ENCODE measurements at places on chromosomes 3 and 15.

DNA sequence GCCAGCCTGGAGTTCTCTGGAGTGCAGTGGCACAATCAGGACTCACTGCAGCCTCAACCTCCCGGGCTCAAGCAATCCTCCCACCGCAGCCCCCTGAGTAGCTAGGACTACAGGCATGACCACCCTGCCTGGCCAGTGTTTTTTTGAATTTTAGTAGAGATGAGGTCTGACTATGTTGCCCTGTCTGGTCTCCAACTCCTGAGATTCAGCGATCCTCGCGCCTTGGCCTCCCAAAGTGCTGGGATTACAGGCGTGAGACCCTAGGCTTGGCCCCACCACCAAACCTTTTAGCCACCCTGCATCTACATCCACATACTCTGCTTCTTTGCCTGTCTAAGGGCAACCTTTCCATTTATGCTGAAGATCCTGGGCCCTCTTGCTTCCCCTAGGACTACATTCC is 4.4 kb downstream of the NUSAP1 start:
- DNase-seq, result no peak

- no peak for DNase-seq
Observed at GRCh38 chr3:2826453-2826852, 283.7 kb downstream of the IL5RA start.

GRCh38 chr3:138036572-138036971 is 26.6 kb downstream of the CLDN18 start:
- no peak for DNase-seq

- DNase-seq, result no peak
Observed at GRCh38 chr3:106457281-106458180, 588.7 kb upstream of the CBLB start.

GRCh38 chr15:91227766-91228165 is 127.7 kb downstream of the SV2B start:
- DNase-seq, result no peak

- DNase-seq, result no peak
Observed at GRCh38 chr3:81326245-81326644, 435.2 kb downstream of the GBE1 start.

DNA sequence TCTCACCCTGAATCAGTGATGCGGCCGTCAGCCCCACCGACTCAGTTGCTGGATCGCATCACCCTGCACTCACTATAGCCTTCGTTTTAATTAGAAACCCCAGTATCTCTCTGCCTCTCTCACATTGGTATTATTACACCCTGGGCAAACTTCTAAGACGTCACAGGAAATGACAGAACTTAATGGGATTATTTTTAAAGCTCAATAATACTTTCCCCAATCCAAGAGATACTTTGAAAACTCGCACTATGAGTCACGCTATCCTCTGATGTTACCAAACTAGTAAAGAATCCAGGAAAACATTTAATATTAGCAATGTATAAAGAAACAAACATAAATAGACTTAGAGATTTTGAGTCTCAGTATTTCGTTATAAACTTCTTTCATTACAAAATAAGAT is 36.6 kb downstream of the RUBCN start:
- no peak for DNase-seq

GRCh38 chr15:31528846-31529245 is 202.2 kb downstream of the KLF13 start:
- no peak for DNase-seq

- no peak for DNase-seq
Observed at GRCh38 chr3:39937315-39937714, 127.9 kb downstream of the MYRIP start.

DNA sequence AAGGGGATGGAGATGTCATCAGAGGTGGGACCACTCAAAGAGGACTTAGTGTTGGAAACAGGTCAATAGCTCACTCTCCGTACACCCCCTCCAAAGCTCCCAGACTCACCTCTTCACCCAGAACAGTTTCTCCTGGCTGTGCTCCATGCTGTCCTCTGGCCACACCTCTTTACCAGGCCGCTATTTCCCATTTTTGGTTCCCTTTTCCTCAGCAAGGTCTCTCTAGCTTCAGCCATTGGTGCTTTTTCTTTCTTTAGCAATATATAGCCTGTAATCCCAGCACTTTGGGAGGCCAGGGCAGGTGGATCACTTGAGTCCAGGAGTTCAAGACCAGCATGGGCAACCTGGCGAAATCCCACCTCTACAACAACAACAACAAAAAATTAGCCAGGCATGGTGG is 123.6 kb upstream of the SMAD3 start:
- no peak for DNase-seq

GRCh38 chr3:182342252-182342651 is 451.1 kb upstream of the ATP11B start:
- DNase-seq, result no peak

GRCh38 chr15:90686435-90687218 is 30.5 kb upstream of the BLM start:
- DNase-seq, result no peak

DNA sequence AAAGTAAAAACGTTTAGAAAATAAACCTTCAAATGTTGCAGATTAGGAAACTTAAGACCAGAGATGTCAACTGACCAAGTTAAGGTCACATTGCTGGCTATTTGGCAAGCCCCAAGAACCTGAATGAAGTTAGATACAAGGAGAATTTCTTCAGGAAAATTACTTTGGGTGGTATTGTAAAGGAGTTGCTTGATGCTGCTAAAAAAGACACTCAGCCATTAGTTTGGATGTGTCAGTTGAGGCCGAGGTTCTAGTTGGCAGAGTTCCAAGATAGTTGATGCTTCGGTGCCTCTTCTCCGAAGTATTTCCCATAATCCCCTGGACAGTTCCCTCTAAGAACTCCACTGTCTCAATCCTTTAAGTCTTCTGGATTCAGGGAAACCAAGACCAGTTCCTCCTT is 24.3 kb downstream of the SIAH2 start:
- no peak for DNase-seq

DNA sequence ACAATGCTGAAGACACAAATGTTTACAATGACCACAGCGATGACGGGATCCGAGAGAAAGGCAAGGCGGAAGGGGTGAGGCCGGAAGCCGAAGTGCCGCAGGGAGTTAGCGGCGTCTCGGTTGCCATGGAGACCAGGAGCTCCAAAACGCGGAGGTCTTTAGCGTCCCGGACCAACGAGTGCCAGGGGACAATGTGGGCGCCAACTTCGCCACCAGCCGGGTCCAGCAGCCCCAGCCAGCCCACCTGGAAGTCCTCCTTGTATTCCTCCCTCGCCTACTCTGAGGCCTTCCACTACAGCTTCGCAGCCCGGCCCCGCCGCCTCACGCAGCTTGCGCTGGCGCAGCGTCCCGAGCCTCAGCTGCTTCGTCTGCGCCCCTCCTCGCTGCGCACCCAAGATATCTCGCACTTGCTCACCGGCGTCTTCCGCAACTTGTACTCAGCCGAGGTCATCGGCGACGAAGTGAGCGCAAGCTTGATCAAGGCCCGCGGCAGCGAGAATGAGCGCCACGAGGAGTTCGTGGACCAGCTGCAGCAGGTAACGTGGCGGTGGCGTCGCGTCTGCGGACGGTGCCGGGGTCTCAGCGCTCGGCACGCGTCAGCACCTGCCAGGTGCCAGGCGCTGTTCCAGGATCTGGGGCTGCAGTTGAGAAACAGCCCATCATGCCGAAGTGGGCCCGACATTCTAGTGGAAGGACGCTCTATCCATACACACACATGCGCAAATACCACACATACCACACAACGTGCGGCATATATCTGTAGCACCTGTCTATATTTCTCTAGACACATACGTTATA is at the start of gene DLEC1:
Gene DLEC1 (plus strand): TSS at position 108 of the 798 bp plus-strand sequence. CDS start 18 bp downstream, at position 126.
- peak; percentile 63 for DNase-seq

DNA sequence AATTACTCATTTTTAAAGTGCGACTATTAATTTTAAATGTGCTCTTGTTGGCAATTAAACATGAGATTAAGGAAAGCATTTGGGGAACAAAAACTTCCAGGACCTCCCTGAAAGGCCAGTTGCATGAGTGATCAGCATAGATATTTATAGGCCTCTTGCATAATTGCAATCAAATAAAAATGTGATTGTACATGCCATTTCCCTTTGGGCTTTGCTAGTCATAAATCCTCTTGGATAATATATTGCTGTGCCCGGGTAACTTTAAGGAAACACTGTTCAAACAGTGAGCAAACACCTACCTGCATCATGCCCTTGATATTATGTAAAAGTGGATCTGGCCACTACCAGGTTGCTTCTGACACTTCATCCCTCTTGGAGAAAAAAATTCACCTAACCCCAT is 239.1 kb downstream of the MCTP2 start:
- DNase-seq, result no peak

- DNase-seq, result no peak
Observed at GRCh38 chr3:157330206-157330605, 106.4 kb upstream of the PTX3 start.

DNA sequence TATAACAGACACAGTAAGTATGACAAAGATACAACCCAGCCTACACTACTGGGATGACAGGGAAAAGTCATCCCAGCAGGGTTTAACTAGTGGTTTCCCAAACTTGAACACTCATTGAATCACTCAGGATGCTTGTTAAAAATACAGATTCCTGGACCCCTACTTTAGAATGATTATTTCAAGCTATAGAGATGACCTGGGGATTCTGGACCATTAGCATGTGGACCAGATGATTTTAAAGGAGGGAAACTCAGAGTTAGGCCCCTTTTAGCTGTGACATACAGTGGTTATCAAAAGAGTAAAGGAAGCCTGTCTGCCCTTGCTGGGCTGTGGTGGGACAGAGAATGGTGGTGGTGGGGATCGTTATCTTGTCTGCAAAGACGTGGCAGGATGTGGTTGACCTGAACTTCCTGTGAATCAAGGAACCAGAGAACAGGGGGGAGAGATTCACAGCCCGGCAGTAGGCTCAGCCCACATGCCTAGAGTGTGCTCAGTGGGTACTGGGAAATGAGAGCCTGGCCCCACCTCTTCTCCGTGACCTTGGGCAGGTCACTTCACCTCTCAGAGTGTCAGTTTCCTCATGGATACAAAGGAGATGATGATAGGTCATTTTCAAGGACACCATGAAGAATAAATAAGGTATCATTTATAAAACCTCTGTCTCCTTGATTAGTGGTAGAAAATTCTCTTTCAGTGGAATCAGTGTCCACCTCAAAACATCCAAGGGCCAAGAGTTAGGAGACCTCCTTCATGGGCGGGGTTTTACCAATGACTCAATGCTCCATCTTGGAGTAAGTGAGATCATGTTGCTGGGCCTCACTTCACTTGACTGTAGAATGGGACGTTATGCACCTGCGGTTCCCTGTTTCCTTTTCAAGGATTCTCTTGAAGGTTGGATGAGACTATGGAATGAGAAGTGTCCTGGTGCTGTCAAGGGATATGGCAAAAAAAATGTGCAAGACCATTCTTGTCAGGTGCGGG is 306.5 kb downstream of the RPLP1 start:
- DNase-seq, result peak; percentile 80

GRCh38 chr3:81299481-81299880 is 462.0 kb downstream of the GBE1 start:
- no peak for DNase-seq

DNA sequence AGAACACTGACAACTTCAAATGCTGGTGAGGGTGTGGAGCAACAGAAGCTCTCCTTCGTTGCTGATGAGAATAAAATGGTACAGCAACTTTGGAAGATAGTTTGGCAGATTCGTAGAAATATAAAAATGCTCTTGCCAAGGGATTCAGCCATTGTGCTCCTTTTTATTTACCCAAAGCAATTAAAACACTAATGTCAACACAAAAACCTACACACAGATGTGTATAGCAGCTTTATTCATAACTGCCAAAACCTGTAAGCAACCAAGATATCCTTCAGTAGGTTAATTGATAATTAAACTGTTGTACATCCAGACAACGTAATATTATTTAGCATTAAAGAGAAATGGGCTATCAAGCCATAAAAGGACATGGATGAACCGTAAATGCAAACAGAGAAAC is 37.8 kb upstream of the LSAMP start:
- DNase-seq, result no peak

- DNase-seq, result no peak
Observed at GRCh38 chr3:43256714-43257461, 29.5 kb upstream of the SNRK start.

- no peak for DNase-seq
Observed at GRCh38 chr3:42192334-42193200, 73.4 kb downstream of the CCK start.

GRCh38 chr3:62100282-62100989 is 272.9 kb downstream of the FEZF2 start:
- DNase-seq, result no peak

DNA sequence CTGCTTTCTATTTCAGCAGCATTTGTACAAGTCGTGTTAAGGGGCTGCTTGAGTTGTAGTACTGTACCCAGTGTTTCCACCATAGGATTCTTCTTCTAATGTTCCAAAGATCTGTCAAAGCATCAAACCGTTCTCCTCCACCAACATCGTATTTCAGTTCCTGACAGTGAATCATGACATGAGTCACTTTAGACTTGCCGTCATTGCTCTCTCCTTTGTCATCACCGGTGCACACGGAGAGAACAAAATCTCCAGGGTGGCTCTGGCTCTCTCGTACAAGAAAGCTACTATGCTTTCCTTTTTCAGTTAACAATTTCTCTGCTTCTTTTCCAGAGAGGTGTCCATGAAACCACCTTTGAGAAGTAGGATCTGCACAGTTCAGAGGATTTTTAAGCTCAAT is 270.9 kb upstream of the CCDC54 start:
- DNase-seq, result no peak

DNA sequence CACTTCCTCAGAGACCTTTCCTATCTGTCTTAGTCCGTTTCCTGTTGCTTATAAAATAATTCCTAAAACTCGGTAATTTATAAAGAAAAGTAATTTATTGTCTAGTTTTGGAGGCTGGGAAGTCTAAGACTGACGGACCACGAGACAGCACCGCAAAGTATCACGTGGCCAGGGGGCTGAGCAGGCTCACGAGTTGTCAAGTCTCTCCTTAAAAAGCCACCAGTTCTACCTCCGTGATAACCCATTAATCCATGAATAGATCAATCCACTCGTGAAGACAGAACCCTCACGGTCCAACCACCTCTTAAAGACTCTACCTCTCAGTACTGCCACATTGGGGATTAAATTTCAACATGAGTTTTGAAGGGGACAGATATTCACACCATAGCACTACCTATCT is 821 bp downstream of the LINS1 start:
- DNase-seq, result peak; percentile 41

DNA sequence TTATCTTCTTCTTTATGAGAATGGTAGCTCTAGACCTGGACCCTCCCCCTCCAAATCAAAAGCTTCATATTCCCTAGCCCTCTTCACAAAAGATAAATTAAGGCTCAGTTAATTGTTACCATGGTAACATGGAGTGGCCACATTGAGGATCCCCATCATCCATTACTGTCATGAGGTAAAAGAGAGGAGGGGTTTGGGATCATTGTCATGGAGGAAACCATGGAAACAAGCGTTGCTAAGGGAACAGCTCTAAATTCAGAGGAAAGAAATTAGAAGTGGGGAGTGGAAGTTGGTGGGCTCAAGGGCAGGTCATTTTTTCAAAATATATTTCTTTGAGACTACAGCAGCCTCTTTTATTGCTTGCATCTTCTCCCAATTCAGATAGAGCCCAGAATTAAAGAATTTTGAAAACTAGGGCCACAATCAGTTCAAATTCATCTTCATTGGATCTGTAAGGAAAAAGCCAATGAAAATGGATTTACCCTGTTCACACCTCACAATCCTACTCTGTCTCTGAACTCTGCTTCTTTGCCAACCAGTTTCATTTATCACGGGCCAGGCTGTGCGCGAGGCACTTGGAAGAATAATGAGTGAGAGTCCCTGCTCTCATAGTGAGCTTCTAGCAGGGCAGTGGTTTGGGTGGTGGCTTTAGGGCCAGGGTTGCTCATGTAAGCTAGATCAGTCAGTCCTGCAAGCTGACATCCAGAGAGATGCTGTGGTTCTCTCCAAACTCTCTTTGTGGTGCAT is 11.6 kb upstream of the AEN start:
- DNase-seq, result no peak

GRCh38 chr15:41512940-41513505 is 604 bp downstream of the LTK start:
- DNase-seq, result no peak
